ENCODE measurements at places on chromosomes 3 and 15.

DNA sequence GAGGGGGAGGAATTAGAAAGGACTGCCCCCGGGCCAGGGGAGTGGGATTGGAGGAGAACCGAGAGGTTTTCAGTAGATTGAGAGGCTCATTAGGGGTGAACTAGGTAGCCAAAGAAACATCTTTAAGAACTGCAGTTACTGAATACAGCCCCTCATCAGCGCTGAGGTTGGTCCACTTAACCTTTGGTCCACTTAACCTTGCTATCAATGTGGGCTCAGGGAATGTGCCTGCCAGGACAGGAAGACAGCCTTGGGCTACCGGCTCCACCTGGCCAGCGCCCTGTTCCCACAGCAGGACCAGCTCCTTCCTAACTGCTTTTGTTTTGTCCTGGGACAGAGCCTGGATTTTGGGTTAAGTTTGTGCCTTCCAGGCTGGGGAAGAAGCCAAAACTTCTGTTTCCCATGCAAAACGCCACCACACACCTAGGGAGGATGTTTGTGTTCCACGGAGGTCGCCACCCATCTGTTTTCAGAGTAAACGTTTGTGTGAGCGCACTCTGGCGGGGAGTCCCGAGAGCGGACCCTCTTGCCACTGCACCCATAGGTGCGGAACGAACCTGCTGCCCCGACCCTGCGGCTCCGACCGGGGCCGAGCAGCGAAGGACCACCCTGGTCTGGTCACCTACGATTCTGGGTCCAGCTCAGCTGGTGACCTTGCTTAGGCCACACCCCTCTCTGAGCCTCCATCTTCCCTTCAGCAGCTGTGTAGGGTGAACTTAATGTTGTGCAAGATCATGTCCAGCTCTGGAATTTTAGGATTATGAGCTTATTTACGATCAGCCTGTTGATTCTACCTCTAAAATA, 107.4 kb downstream of the VGLL4 start:
- DNase-seq, result no peak

DNA sequence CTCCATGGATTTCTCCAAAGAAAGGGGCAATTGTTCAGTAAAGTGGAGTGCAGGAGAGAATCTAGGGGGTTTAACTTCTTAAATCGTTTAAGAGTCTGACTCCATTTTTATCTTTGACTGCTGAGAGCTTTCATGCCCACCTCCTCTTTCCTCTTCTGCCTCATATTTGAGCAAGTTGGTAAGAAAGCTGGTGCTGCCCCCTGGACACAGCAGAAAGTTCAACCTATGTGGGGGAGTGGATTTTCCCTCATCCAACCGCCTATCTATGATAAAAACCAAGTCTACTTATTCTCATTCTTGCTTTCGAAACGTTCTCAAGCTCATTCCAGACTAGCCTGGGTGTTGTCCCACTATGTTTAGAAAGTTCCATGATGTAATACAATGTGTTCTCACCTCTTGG, 26.0 kb downstream of the HHLA2 start:
- peak; percentile 17 for DNase-seq

- no peak for DNase-seq
Observed at GRCh38 chr3:103308921-103309320, 874.1 kb downstream of the ZPLD1 start.

DNA sequence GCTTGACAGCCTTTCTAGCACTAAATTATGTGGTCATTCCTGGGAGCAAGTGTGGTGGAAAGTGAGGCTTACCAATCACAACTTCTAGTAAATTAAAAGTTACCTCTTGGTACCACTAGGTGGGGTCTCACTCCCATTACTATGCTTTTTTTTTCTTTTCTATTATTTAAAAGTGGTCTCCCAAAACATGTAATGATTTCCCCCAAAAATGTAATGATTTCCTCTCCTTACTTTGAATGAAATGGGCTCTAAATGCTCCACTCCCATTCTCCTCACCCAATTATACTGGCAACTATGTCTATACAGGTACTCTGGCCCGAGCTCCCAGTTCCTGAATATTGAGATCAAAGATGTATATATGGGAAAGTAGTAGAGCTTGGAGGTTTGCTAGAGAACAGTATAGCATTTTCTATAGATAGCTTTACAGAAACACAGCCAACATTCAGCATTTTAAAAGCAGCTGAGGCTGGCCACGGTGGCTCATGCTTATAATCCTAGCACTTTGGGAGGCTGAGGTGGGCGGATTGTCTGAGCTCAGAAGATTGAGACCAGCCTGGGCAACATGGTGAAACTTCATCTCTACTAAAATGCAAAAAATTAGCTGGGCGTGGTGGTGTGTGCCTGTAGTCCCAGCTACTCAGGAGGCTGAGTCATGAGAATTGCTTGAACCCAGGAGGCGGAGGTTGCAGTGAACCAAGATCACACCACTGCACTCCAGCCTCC, 70.9 kb downstream of the DCUN1D1 start:
- DNase-seq, result peak; percentile 49

GRCh38 chr15:69896606-69897005, 201.1 kb downstream of the TLE3 start:
- no peak for DNase-seq

GRCh38 chr3:189577050-189577951, 53.9 kb upstream of the TP63 start:
- DNase-seq, result no peak
